H1 (cell line): ENCODE measurements at places on chromosomes 3 and 15. TPM values are rescaled to one million over a fixed set of nuclear protein-coding genes. Genes with fewer than 3 reads are reported as not detected.
A peak's percentile ranks its signal among the peaks of the same experiment; 100 is the strongest.

Gene CD80
- total RNA-seq = not detected in 2 replicates

- no peak overlapping the region for H3K4me3 ChIP-seq
- H3K4me1 ChIP-seq = no peaks in the 10 kb centered on the region
- DNase-seq = no peak
- no peaks in the 10 kb centered on the region for H3K27me3 ChIP-seq
- no peaks in the 10 kb centered on the region for H3K36me3 ChIP-seq
These were observed 752.0 kb upstream of the GRM7 start for GRCh38 chr3:6108957-6109356.

DNA sequence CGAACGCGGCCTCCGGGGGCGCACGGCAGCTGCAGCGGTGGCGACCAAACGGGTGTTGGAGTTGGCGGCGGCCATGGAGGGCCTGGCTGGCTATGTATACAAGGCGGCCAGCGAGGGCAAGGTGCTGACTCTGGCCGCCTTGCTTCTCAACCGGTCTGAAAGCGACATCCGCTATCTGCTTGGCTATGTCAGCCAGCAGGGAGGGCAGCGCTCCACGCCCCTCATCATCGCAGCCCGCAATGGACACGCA lies 725 bp downstream of the FEM1B start:
- H3K27ac ChIP-seq = peak overlapping the region; percentile 94
- H3K36me3 ChIP-seq = no peaks in the 10 kb centered on the region
- DNase-seq = no peak
- H3K4me3 ChIP-seq = peak overlapping the region; percentile 92
- peaks cover 18% of the 10 kb centered on the region for H3K4me1 ChIP-seq

DNA sequence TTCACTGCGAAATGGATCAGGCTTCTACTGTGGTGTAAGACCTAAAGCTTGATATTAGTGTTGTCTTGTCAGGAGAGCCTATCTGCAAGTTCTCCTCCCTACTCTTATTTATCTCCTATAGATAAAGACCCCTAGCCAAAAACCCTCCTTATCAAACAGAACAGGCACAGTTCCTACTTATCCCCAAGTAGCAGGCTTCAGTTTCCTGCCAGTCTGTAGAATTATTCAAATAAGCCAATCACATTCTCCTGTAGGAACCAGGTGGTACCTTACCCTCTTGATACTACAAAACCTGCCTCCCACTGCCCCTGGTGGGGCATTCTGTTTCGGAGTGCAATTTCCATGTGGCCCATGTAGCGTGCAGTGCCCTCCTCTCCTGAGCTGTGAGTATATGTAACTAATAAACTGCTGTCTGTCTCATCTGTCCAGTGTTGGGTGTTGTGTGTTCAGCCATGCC lies 28.7 kb downstream of the HDGFL3 start:
- DNase-seq = no peak
- H3K4me3 ChIP-seq = no peak overlapping the region
- H3K36me3 ChIP-seq = no peaks in the 10 kb centered on the region
- H3K27ac ChIP-seq = no peak overlapping the region

DNA sequence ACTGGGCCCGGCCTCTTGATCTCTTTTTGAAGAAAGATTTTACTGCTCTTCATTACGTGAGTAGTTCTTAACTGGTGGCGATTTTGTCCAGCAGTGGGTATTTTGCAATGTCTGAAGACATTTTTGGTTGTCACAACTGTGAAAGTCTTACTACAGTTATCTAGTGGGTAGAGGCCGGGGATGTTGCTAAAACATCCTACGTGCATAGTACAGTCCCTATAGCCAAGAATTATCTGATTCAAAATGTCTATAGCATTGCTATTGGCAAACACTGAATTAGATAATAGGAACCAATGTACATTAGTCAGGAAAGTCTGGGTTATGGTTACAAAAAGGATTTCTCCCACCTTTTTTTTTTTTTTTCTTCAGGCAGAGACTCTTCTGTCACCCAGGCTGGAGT lies 38.1 kb downstream of the FOXL2 start:
- no peaks in the 10 kb centered on the region for H3K36me3 ChIP-seq
- H3K4me1 ChIP-seq = no peaks in the 10 kb centered on the region
- DNase-seq = no peak
- H3K27me3 ChIP-seq = no peaks in the 10 kb centered on the region
- H3K27ac ChIP-seq = no peak overlapping the region

DNA sequence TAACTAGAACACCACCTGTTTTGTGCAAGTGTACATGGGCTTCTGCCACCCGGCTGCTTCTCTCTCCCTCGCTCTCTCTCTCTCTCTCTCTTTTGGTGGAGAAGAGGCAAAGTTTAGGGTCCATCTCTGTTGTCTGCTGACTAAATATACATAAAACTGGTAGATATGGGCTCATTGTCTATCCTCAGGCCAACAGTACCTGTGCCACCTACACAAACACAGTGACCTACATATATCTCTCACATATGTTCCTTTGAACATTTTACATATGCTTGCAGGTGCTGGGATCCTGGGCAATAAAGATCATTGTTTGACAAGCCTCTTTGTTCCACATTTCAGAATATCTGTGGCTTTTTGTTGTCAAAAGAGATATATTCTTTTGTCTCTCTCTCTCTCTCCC lies 256.3 kb upstream of the KCNH8 start:
- H3K4me1 ChIP-seq = no peaks in the 10 kb centered on the region
- no peaks in the 10 kb centered on the region for H3K36me3 ChIP-seq
- DNase-seq = no peak
- H3K27ac ChIP-seq = no peak overlapping the region
- H3K27me3 ChIP-seq = no peaks in the 10 kb centered on the region
